ENCODE measurements at places on chromosomes 12 and 14. TPM values are rescaled to one million over a fixed set of nuclear protein-coding genes. Genes with fewer than 3 reads are reported as not detected.
A peak's percentile ranks its signal among the peaks of the same experiment; 100 is the strongest.

GRCh38 chr12:66942741-66943465 is 264.0 kb upstream of the GRIP1 start:
- no peak for DNase-seq

- no peak for DNase-seq
Observed at GRCh38 chr14:77084985-77085384, 13.1 kb upstream of the CIPC start.

DNA sequence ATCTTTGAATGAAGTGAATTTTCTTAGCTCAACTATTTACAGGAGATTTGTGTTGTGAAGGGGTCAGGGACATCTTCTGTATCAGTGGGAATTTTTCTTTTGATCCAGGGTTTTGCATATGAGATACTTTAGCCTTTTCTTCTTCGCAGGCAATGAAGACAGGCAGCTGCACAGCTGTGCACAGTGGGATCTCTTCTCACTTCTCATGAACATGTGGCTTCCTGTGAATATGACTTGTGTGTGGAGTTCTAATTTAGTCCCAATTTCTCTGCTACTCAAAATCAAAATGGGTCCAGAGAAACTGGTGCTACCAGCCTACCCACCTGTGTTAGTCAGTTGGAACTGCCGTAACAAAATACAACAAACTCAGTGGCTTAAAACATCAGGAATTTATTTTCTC is 37.8 kb downstream of the ARF6 start:
- DNase-seq: no peak

DNA sequence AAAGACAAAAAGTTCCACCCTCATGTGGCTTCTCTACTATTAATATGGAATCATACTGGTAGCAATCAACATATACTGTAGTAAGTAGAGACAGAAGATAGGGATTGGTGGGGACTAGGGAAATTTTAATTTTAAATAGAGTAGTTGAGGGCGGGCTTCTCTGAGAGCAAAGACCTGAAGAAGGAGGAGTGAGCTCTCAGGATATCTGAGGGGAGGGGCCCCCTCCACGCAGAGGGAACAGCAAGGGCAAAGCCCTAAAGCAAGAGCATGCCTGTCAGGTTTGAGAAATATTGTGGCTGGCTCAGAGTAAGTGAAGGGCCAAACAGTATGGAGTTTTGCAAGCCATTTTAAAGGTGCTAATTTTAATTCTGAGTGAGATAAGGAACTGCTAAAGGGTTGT is 64.3 kb downstream of the PCNX1 start:
- DNase-seq: no peak

The GALNT4 gene
- total RNA-seq: 3.3 TPM

The KRT78 gene
- total RNA-seq: not detected

GRCh38 chr14:80699861-80700260 is 241.7 kb downstream of the CEP128 start:
- no peak for DNase-seq

- peak; percentile 1 for DNase-seq
Observed at GRCh38 chr12:34401659-34402227, 379.4 kb downstream of the ALG10 start.

DNA sequence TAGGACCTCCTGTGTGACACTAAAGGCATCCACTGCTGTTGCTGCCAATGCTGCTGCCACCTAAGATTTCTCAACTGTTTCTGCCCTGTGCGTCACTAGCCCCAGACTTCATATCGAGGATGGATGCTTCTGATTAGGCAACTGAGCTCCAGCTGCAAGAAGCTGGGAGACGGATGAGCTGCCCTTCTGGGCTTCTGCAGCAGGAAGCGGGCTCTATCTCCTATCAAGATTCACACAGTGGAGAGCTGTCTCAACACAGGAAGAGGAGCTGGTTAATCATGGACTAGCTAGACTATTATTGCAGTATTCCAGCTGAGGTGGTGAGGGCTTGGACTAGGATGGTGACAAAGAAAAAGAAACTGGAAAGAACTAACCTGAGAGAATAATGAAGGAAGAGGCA is 59.2 kb upstream of the PELI2 start:
- DNase-seq: no peak

- peak; percentile 16 for DNase-seq
Observed at GRCh38 chr12:30896461-30896860, 30.1 kb upstream of the TSPAN11 start.

- no peak for DNase-seq
Observed at GRCh38 chr14:73457041-73457923, 1.1 kb downstream of the NUMB start.

The TSPAN19 gene
- not detected for total RNA-seq

The LYSET gene
- 13.0 TPM for total RNA-seq

DNA sequence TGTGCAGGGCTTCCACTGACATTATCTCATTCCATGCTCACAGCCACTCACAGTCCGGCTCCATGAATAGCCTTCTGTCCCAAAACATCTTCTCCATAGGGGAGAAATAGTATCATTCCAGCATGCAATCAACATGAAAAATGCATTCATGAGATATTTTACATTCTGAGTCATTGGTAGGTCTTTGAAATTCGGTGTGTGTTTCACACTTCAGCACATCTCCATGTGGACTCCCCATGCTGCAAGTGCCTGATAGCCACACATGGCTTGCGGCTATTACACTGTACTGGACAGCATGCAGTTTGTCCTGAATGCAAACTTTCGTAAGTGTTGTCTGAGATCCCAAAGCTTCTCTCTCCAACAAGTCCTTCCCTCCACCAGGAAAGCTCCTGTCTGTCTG is 449.3 kb downstream of the MED13L start:
- DNase-seq: no peak

GRCh38 chr12:4562034-4562657 is at the start of gene DYRK4:
DYRK4 (plus strand) TSS chr12:4562208; CDS start chr12:4562246, 38 bp downstream.
- peak; percentile 83 for DNase-seq

The TMEM30B gene
- under 0.01 TPM for total RNA-seq

DNA sequence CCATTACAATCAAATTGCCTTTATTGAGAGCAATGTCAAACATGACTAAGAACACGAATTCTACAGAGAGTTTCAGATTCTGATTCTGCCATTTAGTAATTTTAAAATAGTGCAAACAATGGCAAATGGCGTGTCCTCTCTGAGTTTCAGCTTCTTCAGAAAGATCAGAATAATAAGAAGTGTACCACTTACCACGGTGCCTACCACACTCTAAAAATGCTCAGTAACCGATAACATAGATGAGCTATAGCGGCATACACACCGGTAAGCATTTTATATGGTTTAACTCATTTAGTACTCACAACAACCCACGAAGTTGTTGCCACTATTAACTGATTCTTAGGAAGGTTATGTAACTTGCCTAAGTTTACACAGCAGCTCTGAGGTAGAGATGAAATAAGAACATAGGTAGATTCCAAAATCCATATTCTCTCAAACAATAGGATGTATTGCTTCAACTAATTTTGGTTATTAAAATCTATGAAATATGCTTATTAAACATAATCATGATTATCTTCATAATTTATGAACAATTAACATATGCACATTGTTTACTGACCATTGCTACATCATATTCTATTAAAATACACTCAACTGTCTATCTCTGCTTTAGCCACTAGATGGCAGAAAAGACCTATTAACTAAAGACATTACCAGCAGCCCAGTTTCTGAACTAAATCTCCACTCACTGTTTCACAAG is 38.3 kb downstream of the SLC6A15 start:
- DNase-seq: peak; percentile 4

DNA sequence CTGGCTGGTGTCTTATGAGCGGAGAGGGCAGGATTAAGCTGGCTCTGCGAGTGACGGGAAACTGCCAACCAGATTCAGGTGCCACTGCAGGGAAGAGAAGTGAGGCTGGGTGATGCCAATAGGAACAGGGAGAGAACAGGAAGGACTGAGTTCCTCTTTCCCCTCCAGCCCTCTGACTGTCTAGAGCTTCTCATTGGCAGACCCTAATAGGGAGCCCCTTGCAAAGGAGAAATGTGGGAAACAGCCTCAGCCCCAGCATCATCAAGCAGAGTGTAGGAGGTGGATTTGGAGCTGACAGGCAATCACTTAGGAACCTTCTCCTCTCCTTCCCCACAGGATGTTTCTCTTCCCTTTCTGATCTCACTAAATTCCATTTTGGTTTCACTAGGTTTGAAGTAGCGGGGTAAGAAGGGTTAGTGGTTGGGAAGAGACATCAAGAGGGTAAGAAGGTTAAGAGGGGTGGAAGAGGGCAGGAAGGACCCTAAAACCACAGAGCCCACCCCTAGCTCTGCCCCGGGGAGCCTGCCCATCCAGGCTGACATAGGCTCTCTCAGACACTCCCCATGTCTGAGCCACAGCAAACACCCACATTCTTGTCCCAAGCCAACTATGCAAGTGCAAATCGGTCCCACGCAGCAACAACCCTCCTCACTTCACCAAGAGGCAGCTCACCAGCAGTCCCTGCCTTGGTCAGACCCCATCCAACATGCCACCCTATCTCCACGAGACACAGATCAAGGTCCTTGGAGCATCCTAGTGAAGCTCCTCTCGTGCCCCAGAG is 111.1 kb downstream of the STAB2 start:
- DNase-seq: no peak

The ATF1 gene
- 26.5 TPM for total RNA-seq

Data from frontal cortex (tissue), 4 donors.